GM12891 (cell line): ENCODE measurements at places on chromosomes 1 and 21.

DNA sequence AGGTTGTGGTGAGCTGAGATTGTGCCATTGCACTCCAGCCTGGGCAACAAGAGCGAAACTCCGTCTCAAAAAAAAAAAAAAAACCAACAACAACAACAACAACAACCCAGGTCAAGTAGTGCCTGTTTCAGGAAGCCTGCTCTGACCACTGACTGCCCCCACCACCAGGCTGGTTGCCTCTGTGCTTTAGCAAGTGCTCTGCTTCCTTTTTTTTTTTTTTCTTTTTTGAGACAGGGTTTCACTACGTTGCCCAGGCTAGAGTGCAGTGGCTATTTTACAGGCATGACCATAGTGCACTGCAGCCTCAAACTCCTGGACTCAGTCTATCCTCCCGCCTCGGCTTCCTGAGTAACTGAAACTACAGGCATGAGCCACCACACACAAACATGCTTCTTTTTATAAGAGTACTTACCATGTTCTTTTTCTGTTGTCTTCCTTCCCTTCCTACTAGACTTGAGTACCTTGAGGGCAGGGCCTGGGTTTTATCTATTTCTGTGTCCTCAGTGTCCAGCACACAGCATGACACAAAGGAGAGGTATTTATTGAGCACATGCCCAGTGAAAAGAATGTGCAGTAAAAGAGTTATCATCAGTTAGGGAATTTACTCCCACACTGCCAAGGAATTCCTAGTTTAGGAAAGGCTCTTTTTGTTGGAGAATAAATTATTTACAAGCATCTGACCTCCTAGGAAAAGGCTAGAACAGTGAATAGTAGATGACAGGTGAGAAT, 9.9 kb upstream of the COA7 start:
- DNase-seq: no peak

DNA sequence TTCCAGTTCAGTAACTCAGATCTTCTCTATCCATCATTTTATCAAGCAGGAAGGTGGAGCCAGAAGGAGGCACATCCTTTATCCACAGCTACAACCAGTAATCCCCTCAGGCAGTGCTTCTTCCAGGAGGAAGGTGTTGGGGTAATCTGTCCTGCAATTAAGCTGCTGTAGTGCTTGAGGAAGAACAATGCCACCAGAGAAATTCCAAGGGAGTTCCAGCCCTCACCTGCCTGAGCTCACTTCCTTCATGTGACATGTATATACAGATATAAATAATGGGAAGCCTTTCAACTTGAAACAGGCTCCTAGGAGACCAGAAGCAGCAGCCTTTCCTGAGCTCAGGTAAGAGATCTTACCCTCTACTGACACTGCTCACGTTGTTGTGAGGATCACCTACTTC, 2.2 kb upstream of the IL20 start:
- no peak for DNase-seq

- DNase-seq: no peak
These were observed 51.2 kb downstream of the RGS4 start for GRCh38 chr1:163120372-163120771.

GRCh38 chr1:23566304-23566703, 7.0 kb upstream of the ID3 start:
- no peak for DNase-seq

DNA sequence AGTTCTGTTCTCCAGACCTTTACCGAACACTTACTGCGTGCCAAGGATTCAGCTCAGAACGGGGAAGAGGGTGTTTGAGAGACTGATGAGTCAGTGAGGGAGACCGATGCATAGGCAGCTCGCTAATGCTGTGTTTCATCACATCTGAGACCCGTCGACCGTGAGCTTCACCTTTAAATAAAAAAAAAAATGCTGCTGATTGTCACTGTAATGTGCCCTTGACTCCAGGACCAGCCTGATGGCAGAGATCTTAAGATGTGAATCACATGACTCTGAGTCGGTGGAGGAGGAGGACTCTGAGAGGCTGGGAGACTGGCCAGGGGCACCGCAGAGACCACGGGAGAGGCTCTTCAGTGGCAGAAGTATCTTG, 28.8 kb downstream of the SPSB1 start:
- no peak for DNase-seq

- DNase-seq: no peak
These were observed 103.1 kb downstream of the C1orf21 start for GRCh38 chr1:184489908-184490307.

GRCh38 chr1:234853906-234854644, 244.1 kb upstream of the IRF2BP2 start:
- DNase-seq: no peak

DNA sequence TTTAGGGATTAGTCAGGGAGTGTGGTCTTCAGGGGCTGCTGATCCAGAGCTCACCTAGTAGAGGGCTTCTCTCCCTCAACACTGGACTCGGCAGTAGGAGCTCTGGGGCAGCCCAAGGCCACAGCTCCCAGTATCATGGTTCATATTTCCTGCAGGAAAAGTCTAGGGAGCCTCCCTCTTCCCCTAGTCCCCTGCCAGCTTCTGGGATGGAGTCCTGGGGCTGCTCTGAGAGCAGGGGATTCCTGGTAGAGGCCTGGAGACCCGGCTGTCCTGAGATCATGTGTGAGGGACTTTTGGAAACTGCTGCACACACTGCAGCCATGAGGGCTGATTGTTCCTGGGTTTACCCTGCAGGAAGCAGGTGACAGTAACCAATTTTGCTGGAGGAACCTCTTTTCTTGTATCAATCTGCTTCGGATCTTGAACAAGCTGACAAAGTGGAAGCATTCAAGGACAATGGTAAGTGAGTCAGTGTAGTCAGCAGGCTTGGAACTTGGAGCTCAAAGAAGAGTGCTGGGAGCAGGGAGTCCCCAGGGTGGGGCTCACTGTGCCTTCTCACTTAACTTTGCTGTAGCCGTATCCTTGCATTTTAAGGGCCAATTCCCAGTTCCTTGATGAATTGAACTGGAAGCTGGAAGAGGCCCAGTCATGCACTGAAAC, 16.3 kb downstream of the STRIP1 start:
- DNase-seq: no peak

DNA sequence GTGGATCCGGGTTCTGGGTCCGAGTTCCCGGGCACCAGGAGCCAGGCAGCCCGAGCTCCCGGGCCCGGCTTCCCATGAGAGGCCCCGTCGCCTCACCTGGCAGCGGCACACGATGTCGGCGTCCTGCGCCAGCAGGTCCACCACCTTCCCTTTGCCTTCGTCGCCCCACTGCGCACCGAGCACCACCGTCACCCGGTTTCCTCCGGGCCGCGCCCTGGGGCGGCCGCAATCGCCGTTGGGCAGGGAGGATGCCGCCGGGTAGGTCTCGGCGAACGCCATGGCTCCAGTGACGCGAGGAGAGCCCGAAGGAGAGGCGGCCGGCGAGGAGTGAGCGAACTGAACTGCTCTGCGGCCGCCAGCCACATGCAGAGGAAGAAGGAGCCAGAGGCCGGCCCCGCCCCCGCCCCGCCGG, at the start of gene ADSS2:
Gene ADSS2, minus strand, starts transcription at position 371 of the 412 bp plus-strand sequence. Its CDS starts 92 bp downstream, at position 279.
- DNase-seq: no peak

GRCh38 chr1:184056921-184057555, 5.5 kb downstream of the TSEN15 start:
- DNase-seq: no peak

DNA sequence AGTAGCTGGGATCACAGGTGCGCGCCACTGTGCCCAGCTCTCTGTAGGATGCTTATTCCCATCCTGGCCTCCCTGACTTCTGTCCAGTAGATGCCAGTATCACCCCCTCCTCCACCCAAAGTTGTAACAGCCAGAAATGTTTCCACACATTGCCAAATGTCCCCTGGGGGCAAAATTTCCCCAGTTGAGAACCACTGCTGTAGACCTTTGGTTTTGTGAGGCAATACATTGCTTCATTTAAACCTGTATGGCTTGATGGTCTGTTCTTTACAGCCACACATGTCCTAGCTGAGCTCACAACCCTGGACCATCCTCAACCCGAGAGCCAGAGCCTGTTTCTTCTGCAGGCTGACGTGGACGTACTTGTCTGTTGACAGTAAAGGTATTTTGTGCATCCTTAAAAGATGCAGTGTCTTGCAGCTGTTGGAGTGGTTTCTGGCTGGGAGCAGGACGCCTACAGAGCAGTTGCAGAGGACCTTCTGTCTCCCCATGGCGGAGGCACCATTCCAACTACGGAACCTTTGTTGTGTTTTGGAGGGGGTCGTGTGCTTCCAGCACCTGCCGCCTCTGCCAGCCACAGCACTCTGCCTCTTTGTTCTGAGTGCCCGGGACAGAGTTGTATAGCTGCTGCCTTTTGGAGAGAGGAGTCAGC, 26.6 kb downstream of the DOP1B start:
- DNase-seq: no peak

DNA sequence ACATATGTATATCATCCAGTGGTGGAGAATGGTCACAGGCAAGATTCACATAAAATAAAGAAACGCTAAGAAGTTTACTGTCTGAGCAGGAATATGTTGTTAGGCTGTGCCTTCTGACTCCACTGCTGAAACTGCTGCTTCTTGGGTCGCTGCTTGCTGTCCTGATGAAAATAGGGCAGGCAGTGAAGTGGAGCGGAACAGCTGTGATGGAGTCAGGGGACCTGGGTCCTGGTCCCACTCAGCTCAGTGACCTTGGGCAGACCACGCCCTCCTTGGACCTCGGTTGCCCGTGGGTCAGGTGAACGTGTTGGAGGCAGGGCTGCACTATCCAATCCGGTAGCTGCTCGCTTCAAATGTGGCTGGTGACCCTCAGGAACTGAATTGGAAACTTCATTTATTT, 33.4 kb upstream of the IFFO2 start:
- DNase-seq: no peak

DNA sequence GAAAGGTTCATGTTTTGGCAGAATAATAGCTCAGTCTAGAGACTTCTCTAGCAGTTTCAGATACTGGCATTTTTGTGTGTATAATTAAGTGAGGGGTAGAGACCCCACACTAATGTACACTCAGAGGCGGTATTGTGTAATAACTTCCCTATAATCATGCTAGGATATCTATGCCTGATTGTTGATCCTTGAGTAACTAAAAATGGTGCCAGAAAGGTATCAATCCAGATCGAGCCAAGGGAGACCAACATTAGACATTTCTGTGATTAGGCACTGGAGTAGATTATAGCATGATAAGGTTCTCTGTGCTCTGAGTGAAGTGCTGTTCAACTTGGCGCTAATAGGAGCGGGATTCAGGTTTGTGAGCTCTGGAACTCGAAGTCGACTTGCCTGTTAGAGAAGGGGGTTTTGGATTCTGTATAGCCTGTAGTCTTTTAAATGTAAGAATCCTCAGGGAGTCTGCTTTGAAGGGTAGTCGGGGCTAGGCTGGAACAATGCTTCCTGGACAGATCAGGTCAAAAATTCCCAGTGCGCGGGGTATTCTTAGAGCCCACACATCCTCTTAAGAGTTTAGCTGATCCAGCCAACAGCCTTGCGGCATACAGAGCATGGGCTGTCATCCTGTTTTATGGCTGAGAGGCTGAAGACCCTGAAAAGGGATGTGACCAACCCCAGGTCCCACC, 24.2 kb downstream of the MAN1C1 start:
- no peak for DNase-seq

GRCh38 chr1:90945287-90945686, 76.5 kb downstream of the ZNF644 start:
- DNase-seq: no peak

GRCh38 chr1:37673920-37674319, 18.4 kb upstream of the CDCA8 start:
- no peak for DNase-seq

GRCh38 chr1:115136106-115136505, 46.8 kb upstream of the TSPAN2 start:
- DNase-seq: no peak

- no peak for DNase-seq
These were observed 258.3 kb downstream of the FAF1 start for GRCh38 chr1:50701706-50702317.

GRCh38 chr1:21814241-21814918, 2.3 kb downstream of the LDLRAD2 start:
- peak; percentile 85 for DNase-seq

DNA sequence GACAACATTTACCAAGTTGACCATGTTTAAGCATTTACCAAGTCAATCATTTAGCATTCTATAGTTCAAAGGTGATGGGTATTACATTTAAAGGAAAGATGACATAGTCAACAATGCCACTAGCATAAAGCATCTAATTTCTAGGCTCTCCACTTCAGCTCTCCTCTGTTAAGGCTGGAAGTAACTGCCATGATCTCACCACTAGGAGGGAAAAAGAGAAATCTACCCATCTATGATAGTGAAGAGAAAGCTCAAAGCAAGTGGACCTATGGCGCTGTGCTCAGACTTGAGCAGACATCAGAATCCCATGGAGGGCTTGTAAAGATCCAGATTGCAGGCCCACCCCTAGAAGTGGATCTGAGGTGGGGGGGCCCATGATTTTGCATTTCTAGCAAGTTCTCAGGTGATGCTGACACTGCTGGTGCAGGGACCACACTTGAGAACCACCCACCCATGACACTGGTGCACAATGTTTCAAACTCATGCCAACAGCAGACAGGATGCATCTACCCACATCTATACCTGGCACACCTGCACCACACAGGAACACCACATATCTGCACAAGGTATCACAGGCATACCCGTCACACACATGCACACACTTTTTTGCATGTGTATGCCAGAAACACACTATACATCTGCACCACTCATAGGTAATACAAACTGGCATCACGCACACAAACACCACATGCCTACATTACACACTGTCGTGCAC, 392.9 kb upstream of the RUNX1 start:
- DNase-seq: no peak

DNA sequence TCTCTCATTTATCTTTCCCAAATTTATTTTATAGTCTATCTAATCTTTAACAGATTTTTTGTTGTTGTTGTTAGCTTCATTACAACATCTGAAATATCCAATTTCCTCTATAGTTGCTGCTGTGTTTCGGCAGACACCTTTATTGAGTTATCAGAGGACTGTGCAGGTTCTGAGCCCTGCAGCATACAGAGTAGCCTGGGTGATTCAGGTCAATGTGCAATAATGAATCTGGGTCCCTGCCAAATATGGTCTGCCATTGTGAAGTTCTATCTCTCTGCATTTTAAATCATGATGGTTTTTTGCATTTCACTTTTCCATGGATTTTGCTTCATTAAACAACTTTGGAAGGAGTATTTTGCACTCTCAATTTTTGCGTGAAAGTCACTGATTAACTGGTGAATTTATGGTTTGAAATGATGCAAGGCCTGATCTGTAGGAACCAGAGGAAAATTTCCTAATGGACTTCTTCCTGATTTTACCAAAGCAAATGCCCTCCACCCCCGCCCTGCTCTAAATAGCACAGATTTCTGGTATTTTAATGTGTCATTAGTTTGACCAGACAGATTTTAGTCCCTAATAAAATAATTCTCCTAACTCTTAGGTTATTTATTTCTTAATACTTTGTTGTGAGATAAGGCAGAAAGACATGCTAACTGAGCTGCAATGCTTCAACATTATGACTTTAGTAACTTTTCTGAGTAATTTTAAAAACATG, 402.3 kb downstream of the PTBP2 start:
- no peak for DNase-seq

GRCh38 chr21:26320596-26320995, 150.0 kb upstream of the APP start:
- DNase-seq: no peak

GRCh38 chr1:30912913-30913652, 4.5 kb upstream of the SDC3 start:
- DNase-seq: no peak
